Nucleus accumbens (tissue), 56 donors: ENCODE measurements at places on chromosomes 7 and 10.

GRCh38 chr7:41694495-41694894 is 8.4 kb downstream of the INHBA start:
- no peak for DNase-seq

GRCh38 chr7:144118341-144118740 is 4.6 kb upstream of the OR2A14 start:
- DNase-seq = no peak

- DNase-seq = no peak
These were observed 225.0 kb downstream of the CACNB2 start for GRCh38 chr10:18364987-18365775.

- DNase-seq = no peak
These were observed 59.7 kb upstream of the HABP2 start for GRCh38 chr10:113493195-113493594.

- DNase-seq = no peak
These were observed 27.1 kb upstream of the SGCE start for GRCh38 chr7:94683066-94683465.

GRCh38 chr10:110460111-110460809 is 37.4 kb upstream of the DUSP5 start:
- DNase-seq = no peak

DNA sequence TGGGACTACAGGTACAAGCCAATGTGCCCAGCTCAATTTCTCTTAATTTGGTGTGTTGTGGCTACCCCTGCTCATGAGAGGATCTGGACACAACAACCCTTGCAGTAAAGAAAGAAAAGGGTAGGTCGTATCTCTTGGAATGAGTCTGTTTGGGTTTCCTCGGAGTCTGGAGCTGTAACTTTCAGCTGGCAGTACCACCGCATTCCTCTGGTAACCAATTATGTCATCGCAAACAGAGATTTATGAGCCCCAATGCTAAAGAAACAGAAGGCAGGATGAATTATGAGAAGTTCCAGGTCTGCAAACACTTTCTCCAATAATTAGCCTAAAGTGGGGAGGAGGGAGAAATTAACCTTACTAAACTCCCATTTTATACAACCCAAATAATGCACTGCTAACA is 186.6 kb upstream of the NRP1 start:
- DNase-seq = no peak

GRCh38 chr10:61100887-61101286 is 156.9 kb upstream of the RHOBTB1 start:
- no peak for DNase-seq

DNA sequence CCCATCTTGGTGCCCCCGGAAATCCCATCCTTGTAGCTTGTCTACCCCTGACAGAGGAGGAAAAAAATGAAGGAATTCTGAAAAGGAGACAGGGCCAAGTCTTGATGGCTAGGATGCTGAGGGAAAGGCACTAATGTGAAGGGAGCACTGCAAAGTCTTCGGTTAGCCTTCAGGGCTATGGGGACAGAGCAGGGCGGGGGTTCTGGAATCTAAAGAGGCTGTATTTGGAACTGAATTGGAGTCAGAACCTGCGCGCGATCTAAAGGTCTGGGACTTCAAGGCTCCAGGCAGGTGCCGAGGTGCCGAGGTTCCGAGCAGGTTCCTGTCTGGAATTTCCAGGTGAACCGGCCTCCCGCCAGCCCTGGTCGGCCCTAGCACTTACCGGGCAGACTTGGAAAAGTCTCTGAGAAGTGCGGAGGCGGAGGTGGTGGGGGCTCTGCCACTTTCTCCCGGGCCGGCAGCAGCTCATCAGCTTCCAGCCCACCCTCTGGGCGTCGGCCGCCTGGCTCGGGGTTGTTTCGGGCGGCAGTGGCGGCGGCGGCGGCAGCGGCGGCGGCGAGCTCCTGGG is 781 bp downstream of the GBX1 start:
- no peak for DNase-seq

DNA sequence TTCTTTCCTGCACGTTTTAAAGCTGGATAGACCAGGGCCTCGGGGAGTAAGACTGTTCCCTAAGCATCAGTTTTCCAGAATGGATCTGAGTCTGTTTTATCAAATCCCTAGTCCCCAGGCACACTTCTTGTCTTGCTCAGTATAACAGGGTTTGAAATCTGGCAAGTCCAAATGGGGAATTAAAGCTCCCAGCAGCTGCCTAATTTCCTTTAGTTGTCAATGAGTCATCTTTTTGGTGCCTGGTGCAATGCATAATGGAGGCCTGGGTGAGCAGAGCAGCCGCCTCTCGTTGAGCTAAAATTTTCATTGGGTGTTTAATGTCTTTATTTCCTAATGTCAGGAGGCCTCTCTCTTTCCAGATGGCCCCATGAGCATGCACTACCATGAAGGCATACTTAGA is 87.9 kb downstream of the STRA8 start:
- DNase-seq = no peak

DNA sequence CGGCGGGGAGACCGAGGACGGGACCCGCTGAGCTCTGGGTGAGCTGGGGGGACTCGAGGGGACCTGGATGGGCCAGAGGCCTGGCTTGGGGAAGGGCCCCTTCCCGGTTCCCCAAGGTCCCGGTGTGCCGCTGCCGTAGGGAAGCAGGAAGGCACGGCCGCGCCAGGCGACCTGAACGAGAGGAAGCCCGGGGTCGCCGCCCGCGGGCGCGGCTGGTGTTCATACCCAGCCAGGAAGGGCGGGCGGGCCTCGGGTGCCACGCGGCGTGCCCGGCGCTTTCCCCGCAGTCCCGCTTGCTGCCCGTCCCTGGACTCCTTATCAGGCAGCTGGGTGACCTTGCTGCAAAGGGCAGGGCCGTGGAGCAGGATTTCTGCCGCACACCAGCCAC is 38.0 kb downstream of the ZNF777 start:
- DNase-seq = no peak

GRCh38 chr7:106777674-106778299 is 87.3 kb upstream of the PIK3CG start:
- no peak for DNase-seq

DNA sequence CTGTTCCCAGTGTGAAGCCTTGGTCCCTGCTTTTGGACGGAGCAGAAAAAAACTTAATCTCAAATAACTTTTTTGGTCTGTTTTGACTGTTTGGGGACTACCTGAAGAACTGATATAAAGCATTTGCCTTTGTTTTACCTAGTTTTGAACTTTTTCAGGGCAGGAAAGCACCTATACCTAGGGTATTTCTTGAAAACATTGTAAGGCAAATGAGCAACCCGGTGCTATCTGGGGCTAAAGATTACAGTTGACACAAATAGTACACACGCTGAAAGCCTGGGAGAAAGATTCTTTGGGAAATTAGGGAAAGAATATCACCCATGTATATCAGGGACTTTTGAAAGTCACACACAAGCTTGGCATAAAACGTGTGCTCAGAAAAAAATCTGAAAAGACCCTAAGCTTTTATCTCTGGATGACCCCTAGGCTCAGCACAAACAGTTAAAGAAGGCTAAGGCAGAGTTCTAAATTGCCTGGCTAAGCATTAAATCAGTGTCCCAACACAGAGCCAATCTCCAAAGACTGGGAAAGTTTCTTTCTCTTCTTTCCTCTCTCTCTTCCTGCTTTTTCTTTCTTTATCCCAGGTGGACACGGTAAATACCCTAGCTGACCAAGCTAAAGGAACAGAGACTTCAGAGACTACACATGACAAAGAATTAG is 389.8 kb downstream of the SH2D4B start:
- no peak for DNase-seq

- DNase-seq = no peak
These were observed 38.6 kb downstream of the ZNRF2 start for GRCh38 chr7:30323006-30323355.

DNA sequence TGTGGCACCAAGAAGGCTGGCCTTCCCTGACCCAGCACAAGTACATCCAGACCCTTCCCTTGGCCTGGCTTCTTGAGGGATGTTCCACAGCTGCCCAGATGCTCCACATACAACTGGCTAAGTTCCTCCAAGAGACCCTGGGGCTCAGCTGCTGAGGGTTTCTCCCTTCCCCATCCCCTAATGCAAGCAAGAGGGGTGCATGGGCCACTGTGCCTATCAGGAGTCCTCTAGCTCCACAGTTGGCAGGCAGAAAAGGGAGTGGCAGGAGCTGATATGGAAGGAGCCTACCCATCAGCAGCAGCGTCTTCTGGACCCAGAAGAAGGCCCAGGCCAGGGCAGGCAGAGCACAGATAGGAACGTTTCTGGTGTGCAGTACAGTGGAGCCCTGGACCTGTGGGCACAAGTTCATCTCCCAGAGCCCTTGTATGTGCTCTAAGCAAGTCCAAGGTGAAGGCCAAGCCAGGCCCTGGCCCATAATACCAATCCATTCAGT is 26.2 kb downstream of the VSIR start:
- no peak for DNase-seq

DNA sequence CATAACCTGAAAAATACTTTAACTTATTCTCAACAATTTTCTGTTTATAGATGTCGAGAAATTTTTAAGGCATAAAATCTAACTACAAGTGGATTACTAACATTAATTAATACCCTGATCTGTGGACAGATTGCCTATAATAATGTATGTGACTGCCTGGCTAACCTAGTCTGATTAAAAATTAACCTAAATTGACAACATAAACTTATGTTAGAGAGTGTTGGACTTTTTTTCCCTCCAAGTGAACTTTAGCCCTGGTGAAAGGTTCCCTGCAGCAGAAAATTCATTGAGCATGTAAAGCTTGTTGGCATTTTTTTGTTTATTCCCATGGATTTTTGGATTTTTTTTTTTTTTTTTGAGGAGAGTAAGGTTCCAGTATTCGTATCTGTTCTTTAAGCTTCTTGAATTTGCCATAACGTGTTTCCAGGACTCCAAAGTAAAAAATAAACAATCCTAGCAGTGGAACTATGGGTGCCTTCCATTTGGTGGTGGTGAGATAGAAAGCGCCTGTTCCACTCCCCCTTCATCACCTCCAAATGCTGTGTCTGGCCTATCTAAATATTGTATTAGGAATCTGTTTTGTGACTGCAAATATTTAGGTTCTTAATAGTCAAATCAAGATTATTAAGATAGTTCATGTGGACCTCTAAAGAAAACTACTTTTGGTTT is 36.1 kb downstream of the NET1 start:
- DNase-seq = no peak
